Left kidney (tissue), 8 donors: ENCODE measurements at places on chromosomes 4 and X.

DNA sequence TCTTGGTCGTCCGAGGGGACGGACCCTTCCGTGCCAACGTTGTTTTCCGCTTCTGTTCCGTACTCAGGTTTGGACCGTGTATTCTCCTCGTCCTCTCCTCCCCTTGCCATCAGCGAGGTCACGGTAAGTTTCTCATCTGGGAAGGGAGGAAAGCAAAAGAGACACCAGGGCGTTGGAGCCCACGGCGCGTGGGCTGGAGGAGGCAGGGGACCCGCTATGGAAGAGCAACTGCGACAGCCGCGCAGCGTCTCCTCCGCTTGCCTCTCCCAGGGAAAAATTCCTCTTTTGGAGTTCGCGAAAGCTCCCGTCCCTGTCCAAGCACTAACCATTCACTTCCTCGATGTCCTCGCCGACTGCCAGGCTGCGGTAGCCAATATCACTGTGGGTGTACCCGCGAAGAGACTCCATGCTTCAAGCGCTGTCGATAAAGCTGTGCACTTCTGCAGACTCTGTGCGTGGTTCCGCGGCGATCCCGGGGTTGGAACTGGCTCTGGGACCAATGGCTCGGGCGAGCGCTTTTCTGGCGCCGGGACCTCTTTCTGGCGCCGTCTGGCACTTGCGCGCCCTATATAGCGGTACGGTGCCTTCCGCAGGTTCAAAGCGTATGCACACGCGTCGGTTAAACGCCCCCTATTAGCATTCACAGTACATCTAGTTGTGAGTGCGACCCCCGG, at the start of gene ESX1:
Gene ESX1, minus strand, starts transcription at position 492 of the 674 bp plus-strand sequence. Its CDS starts 84 bp downstream, at position 408.
- DNase-seq = no peak

GRCh38 chr4:13733817-13734216, 106.3 kb upstream of the BOD1L1 start:
- no peak for DNase-seq

- no peak for DNase-seq
Measured at GRCh38 chr4:1714303-1715001, 2.3 kb upstream of the SLBP start.

- no peak for DNase-seq
Measured at GRCh38 chrX:155632431-155633100, 19.8 kb upstream of the TMLHE start.

GRCh38 chrX:68746988-68747387, 81.8 kb upstream of the EFNB1 start:
- no peak for DNase-seq
